Cerebellar nuclear complex (tissue), 1 donor: ENCODE measurements at places on chromosomes 3 and 15.

DNA sequence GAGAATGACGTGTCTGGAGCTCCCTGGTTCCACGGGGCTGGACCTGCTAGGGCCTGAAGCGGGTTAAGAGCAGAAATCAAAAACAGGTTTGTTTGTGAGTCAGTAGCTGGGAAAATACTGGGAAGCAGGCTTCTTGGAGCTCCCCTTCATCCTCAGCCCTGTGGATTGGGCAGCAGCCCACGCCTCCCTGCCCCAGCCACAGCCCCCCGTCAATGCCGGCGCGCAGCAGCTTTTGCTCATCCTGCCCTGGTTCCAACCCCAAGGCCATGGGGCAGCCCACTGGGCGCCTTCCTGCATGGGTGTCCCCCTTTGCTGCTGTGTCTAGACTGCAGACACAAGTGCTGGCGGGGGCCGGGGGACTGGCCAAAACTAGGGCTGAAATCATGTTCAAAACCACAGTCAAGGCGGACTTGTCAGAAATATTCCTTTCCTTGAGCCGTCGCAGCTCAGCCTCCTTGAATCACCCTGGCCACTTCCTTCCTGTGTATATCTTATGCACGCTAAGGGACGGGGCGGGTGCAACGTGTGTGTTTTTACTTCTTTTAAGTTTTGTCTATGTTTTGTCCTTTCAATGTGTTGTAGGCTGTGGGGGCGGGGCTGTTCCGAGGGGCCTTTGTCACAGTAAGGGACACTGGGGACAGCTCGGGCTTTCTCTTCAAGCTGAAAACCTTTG is 108.1 kb downstream of the KLF13 start:
- DNase-seq, result no peak

- DNase-seq, result no peak
Observed at GRCh38 chr3:183883291-183884096, 1.2 kb downstream of the PARL start.

- no peak for DNase-seq
Observed at GRCh38 chr3:27971600-27971999, 249.5 kb upstream of the EOMES start.

GRCh38 chr3:2456788-2457187 is 358.1 kb downstream of the CNTN4 start:
- no peak for DNase-seq

- DNase-seq, result no peak
Observed at GRCh38 chr3:184524981-184525336, 36.6 kb upstream of the EPHB3 start.

GRCh38 chr3:113981803-113982202 is 34.0 kb downstream of the ZDHHC23 start:
- DNase-seq, result no peak

GRCh38 chr3:43786526-43787305 is 96.0 kb downstream of the ABHD5 start:
- DNase-seq, result no peak

- DNase-seq, result no peak
Observed at GRCh38 chr3:194866236-194866635, 180.6 kb downstream of the FAM43A start.

DNA sequence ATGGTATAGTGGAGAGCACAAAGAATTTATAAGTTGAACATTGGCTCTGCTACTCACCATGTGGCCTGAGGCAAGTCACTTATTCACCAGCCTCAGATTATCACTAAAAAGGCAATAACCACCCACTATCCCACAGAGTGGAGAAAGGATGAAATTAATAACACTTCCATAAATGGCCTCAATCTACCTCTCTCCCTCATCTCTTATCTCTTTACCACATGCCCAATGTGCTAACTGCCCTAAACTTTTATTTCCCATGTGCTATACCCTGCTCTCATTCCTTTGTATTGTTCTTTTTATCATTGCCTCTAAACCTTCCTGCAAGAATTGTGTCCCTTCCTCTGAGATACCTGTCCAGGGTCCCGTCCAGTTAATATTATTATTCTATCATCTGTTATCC is 26.0 kb downstream of the SLC12A6 start:
- DNase-seq, result no peak

DNA sequence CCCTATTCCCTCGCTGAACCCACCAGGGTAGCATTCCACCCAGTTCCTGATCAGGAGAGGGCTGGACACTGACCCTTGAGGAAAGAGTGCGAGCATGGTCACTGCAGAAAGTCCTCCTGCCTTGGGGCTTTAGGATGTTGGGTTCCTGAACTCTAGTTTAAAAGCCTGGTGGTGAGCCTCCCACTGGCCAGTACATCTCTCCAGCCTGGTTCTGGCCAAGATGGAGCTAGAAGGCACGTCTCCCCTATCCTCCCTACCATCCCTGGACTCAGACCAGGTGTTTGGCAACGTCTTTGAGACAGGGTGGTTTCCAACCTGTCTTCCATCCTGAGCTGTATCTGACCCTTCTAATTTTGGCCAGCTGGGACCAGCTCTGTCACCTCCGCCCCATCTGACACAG is 31.4 kb downstream of the NBEAL2 start:
- no peak for DNase-seq

GRCh38 chr3:125032683-125033082 is 23.1 kb downstream of the HEG1 start:
- no peak for DNase-seq

DNA sequence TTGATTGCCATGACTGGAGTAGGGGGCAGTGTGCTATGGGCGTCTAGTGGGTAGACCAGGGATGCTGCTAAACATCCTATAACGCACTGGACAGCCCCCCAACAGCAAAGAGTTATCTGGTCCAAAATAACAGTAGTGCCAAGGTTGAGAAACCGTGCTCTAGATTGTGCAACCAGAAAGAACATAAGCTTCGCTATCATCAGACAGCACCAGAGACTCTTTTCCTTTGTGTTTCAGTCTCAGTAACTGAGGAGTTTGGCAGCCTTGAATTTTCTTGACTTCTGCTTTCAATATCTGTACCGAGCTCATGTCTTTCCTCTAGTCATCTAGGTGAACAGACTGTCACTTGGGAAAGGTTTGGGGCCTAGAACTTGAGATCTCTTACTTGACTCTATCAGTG is 8.8 kb downstream of the ARID3B start:
- no peak for DNase-seq

DNA sequence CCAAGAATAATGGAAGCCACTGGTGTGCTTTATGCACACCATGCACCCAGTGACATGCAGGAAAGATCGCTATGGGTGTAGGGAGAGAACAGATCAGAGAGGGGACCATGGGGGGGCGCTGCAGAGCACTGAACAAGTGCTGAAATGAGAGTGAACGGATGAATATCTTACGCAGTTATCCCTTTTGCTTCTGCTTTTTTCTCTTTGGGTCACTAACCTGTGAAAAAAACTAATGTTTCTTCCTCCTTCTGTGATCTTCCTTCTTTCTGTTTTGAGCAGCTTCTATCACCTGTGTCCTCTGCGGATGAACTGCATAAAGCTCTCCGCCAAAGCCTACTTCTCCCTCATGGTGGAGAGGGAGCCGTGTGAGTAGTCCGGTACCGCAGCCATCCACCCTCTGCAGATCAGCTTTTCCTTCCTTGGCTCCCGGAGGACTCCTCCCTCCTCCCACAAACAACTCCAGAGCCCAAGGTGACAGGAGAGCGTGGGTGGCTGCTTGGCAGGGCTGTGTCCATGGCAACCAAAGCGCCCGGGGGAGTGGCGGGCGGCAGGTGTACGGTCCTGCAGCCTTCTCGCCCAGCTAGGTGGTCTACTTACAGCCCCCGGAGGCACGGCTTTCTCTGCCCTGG is 106.2 kb downstream of the DGKG start:
- DNase-seq, result peak; percentile 45

- peak; percentile 46 for DNase-seq
Observed at GRCh38 chr3:3015185-3016089, 94.7 kb downstream of the IL5RA start.
